Stimulated activated CD4-positive, alpha-beta T cell treated with anti-CD3 and anti-CD28 coated beads, TNF-alpha, amount 100 ng/mL, for 4 hours (primary cell): ENCODE measurements at places on chromosomes 1 and 21.

DNA sequence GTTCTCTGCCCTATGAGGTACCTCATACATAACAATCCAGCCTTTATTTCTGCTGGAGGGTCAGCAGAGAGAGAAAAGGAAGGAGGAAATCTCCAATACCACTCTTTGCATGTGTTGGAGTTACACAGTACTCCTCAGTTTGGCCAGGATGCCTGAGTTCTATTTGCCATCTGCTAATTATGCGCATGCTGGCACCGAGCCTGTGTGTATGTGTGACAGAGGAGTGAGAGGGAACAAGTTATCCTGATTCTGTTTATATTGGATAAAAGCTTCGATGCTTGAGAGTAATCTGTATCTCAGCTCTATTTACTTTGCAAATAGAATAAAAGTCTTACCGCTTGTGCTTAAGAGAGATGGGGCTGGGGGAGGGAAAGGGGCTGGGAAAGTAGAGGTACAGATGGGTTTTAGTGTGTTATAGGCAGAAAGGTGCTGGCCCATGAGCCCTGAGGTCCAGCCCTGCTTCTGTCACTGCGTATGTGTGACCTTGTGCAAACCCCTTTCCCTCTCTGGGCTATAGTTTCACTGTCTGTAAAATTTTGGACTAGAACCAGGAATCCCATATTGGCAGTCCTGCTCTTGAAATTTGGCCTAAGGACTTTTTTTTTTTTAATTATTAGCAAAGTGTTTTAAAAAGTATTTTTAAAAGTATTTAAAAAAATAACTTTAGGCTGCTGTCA is 54.5 kb upstream of the PLXNA2 start:
- no peak for DNase-seq

GRCh38 chr1:41369531-41369930 is 8.3 kb downstream of the FOXO6 start:
- DNase-seq = no peak

DNA sequence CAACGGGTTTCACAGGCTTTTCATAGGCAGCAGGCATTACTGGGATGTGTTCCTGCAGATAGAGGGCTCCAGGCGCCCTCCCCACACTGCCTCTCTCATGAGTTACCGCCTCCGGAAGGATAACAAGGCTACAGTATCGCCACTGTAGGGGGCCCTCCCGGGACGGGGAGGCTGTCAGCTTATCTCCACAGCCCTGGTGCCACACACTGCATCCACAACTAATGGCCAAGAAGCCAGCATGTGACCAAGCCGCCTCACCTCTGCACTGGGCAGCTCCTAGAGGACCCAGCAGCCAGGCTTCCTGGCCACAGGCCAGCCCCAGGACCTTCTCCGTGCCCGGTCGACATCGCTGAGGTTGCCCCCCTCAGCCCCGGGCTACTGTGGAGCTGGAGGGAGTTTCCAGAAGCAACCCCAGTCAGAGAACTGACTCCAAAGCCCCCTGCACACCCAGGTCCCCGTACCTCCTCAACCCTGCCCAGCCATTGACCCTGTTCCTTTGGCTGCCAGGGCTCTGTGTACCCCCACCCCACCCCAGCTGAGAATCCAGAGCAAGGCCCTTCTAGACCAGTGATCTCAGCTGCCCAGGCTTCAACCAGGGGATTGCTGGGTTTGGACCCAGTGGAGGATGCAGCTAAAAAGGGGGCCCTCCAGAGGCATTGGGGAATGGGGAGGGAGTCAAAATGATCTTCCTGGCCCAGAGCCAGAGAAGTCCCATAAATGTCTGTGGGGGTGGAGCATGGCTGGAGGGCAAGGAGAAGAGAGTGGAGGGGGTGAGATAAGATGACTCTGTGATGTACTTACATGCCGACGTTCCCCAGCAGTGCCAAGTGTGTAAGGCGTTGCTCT is 45.0 kb downstream of the NEK2 start:
- DNase-seq = no peak

DNA sequence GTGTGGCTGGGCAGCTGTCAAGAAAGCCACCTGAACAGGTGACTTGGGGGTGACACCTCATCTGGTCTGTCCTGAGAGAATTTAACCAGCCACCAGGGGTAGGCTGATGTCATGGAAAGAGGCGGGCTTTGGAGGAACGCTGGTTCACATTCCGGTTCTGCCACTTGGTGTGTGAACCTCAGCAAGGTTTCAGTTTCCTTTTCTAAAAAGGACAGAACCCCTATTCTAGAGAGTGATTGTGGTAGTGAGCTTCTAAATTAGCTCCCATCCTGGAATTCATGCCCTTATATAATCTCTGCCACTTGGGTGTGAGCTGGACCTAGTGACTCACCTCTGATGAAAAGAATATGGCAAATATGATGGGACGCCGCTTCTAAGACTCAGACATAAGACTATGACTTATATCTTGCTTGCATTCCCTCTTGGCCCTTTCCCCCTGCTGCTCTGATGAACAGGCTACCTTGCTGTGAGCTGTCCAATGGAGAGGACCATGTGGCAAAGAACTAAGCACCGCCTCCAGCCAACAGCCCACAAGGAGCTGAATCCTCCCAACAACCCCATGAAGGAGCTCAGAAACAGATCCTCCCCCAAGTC is 332.1 kb downstream of the RRAGC start:
- peak; percentile 48 for DNase-seq

DNA sequence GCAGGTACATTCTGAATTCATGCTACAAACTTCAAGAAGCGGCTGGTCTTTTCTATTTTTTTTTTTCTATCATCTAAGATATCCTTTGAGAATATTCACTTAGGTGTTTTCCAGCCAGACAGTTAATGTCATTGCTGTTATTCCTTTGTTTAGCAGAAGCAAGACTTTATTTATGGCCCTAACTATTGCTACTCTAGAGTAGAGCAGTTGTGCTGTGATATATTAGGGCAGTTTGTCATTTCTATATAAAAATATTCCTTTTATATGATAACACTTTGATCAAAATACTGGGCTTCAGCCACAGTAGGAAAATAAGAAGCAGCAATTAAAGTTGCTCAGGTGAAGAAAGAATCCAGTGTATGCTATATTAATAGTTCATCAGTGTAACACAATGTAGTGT is 959.3 kb downstream of the NCAM2 start:
- no peak for DNase-seq

- no peak for DNase-seq
Observed at GRCh38 chr1:15038232-15039016, 115.1 kb upstream of the TMEM51 start.

DNA sequence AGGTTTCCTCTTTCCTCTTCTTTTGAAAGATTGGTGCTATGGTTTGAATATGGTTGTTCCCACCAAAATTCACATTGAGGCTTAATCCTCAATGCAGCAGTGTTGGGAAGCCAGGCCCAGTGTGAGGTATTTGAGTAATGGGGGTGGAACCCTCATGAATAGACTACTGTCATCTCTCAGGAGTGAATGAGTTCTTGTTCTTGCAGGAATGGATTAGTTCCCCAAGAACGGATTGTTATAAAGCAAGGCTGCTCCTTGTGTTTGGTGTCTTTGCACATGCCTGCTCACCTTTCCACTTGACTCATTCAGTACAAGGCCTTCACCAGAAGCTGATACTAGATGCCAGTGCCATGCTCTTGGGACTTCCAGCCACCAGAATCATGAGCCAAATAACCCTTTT is 223.2 kb downstream of the BACH1 start:
- DNase-seq = no peak

DNA sequence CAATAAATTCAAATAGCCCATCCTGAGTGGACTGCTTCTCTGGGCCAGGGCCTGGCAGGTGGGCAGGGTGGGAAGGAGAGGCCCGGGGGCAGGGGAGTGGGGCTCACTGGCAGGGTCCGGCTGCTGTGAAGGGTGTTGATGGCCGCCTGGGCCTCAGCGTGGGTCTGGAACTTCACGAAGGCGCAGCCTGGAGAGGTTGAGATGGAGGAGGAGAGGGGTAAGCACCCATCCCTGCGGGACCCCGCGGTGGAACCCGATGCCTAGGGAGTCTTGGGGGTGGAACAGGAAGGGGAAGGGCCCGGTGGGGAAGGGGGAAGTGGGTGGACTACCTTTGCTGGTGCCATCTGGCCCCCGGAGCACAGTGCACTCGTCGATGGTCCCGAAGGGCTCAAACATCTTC is 7.7 kb downstream of the CELF3 start:
- DNase-seq = no peak

GRCh38 chr21:29265690-29266479 is 32.8 kb upstream of the BACH1 start:
- DNase-seq = no peak

- DNase-seq = no peak
Observed at GRCh38 chr1:228830185-228830953, 95.1 kb downstream of the RHOU start.

DNA sequence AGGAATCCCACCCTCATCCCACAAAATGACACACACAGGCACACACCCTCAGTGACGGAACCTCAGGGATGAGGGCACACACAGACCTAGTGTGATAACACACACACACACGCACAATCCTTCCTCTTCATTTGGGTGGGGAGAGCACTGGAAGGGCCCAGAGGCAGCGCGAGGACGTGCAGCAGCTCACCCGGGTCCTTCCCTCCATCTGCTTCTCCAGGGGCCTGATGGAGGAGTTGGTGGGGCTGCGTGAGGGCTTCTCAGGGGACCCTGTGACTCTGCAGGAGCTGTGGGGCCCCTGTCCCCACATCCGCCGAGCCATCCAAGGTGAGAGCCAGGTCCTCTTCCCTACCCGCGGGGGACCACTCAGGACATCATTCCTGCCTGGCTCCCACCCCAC is 557 bp downstream of the CLCNKA start:
- DNase-seq = no peak

DNA sequence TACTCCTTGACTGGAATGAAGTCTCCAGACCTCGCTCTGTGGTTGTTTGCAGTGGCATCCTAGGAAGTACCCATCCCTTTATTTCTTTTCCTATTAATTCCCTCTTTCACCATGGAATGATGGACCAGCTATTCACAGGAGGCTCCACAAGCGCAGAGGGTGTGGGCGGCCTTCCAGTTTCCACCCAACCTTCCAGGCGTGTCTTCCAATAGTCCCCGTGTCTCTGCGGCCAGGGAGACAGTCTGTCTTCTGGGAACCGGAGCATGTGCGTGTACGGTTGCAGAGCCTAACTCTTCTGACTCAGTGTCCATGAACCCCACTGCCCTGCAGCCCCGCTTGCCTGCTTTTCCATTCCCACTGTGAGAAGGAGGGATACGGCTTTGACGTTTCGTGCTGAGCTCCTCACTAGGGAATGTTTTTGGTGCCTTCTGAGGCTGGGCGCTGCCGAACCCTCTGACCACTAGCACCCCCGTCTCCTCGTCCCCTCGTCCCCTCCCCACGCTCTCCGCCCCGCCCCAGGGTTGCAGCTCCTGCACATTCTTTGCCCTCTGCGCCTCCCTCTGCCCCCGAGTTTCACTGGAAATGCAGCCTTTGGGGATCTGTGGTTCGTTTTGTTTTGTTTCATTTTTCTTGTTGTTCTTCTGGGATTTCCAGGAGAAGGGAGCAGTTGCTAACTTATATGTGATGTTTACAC is 26.3 kb upstream of the FAM3B start:
- DNase-seq = no peak

GRCh38 chr1:173454966-173455524 is 22.1 kb upstream of the PRDX6 start:
- DNase-seq = no peak

DNA sequence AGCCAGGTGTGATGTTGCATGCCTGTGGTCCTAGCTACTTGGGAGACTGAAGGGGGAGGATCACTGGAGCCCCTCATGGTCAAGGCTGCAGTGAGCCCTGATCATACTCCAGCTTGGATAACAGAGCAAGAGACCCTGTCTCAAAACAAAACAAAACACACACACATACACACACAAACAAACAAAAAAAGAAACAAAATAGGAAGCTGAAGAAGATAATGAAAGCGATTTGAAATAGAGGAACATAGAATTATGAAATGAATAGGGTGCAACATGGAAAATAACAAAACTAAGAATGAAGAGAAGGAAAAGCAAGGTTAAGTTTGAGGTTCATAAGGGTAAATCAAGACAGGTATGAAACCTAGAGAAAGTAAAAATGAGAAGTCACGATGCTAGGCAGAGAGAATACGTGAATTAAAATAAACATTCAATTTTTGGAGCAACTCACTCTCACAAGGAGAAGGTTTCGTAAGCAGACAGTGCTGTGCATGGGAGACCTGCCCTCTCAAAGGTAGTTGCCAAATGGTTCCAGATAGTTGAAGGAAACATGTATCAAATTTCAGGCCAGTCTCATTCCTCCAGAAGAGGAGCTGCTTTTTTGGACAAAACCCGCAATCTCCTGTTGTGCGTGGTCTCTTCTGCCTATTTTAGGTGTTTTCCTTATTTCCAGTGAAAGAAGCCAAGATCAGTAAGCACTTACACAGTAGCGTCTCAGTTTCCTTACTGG is 3.3 kb downstream of the CD46 start:
- no peak for DNase-seq

DNA sequence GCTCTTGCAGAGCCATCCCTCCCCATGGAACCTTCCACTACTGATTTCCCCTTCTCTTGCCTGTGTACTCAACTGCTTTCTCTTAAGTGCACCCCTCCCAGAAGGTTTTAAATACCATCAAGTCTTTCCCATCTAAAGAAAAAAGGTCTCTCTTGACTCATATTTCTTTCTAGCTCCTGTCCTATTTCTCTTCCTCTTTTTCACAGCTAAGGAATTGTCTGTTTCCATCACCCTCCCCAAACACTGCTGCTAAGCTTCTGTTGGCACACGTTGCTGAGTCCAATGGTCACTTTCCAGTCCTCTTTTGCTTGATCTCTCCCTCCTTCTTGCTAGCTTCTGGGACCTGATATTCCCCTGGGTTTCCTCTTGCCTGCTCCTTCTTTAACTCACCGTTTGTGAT is 13.3 kb upstream of the GNL2 start:
- no peak for DNase-seq

DNA sequence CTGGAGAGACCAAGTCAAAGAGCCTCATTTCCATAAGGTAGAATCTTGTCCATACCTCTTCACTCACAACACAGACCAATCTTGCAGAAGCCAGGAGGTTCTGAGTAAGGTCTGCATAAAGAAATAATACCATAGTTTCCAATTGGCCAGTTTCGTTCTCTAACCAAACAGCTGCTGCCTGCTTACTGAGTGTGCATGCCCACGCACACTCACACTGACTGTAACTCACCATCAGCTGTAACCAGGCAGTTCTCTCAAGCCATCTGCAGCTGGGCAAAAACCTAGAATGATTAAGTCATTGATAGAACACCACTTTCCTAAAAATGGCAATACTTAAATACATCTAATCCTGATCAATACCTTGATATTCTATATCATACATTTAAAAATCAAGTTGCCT is 106.6 kb upstream of the VAV3 start:
- DNase-seq = no peak

GRCh38 chr1:107048241-107048640 is 8.2 kb upstream of the PRMT6 start:
- no peak for DNase-seq

- DNase-seq = no peak
Observed at GRCh38 chr1:189269011-189269410, 1208.7 kb downstream of the BRINP3 start.

DNA sequence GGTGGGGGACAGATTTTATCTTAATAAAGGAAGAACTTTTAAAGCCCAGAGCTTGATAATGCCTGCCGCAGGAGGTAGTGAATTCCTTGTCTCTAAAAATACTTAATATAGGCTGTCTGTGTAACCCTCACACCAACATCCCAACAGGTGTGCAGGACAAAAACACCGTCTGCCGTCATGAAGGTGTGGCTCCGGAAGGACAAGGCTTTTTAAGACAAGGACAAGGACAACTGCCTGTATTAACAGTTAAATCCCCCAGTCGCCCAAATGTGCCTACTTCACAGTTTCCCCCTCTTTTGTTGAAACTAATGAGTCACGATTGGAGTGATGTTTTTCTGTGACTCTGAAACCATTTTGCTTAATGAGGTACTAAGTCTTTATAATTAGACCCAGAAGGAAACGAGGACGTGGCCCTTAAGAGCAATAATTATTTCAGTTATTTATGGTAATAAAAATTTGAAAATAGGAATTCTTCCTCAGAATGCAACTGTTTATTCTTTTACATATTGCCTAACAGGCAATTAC is 27.3 kb upstream of the SPATA6 start:
- DNase-seq = no peak
